ENCODE measurements at places on chromosomes 7 and 10. TPM values are rescaled to one million over a fixed set of nuclear protein-coding genes. Genes with fewer than 3 reads are reported as not detected.
A peak's percentile ranks its signal among the peaks of the same experiment; 100 is the strongest.

- no peak for DNase-seq
Observed at GRCh38 chr10:29725133-29725720, 90.5 kb upstream of the SVIL start.

DNA sequence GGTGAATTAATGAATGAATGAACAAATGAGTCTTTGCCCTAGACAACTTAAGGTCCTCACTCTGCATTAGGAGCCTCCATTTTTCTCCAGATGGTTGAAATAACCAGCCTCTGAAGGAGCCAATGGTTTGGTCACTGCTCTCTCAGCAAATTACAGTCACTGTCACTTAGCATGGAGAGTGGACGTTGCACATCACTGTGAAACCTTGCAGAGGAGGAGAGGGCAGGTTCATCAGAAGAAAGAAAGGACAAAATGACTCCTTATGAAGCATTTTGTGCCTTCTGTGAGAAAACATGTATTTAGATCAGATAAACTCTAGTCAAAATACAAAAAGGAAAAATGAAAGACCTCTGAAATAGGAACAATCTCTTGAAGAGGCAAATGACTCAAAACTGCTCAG, 6.6 kb upstream of the ATP6V0A4 start:
- DNase-seq: no peak

GRCh38 chr10:67779465-67780203, 58.4 kb downstream of the DNAJC12 start:
- DNase-seq: peak; percentile 50

- DNase-seq: peak; percentile 35
Observed at GRCh38 chr10:78742730-78743615, 325.8 kb upstream of the ZMIZ1 start.

DNA sequence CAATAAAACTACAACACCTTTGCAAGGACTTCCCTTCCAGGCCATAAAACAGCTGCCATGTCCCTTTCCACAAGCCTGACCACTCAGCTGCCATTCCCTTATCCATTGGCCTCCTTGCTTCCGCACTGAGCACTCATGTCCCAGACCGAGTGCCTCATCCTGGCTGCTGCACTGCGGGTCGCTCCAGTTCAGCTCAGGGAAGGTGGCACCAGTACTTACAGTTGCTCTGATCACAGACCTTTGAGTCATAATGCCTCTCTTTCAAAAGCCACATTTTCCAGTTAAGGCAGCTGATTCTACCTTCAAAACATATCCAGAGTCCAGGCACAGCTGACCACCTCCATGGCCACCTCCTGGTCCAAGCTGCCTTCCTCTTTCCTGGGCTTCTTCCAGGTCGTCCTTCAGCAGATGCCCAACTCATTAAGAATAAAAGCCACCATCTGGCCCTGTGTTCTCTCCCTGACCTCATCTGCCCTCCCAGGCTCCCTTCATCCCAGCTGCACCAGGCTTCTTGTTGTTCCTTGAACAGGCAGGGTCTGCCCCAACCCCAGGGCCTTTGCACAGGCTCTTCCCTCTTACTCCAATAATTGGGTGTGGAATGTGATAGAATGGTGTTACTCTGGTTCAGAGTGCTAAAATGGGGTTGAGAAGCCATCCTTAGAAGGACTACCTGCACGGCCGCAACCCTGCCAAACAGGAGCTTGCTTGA, 64.5 kb downstream of the RAMP3 start:
- no peak for DNase-seq

DNA sequence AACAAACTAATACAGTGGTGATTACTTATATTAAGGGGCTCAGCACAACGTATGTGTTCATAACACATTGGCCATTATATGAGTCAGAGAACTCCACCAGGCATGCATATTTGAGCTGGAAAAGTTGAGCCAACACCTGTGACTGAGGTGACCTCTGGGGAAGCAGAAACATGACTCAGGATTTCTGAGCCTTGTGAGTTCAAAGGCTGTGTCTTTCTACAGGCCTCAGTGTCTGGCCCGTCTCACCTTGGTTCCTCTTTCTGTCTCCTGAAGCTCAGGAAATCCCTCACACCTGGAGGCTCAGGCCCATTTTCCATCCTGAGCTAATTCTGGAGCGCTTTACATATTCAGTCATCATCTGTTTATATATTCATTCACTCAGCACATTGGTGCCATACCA, 230.9 kb upstream of the AGK start:
- no peak for DNase-seq

GRCh38 chr7:12584930-12585329, 14.4 kb downstream of the SCIN start:
- DNase-seq: no peak

GRCh38 chr7:57399972-57400371, 50.0 kb upstream of the ZNF716 start:
- no peak for DNase-seq

Gene CCDC136
- total RNA-seq: 16.5 TPM

DNA sequence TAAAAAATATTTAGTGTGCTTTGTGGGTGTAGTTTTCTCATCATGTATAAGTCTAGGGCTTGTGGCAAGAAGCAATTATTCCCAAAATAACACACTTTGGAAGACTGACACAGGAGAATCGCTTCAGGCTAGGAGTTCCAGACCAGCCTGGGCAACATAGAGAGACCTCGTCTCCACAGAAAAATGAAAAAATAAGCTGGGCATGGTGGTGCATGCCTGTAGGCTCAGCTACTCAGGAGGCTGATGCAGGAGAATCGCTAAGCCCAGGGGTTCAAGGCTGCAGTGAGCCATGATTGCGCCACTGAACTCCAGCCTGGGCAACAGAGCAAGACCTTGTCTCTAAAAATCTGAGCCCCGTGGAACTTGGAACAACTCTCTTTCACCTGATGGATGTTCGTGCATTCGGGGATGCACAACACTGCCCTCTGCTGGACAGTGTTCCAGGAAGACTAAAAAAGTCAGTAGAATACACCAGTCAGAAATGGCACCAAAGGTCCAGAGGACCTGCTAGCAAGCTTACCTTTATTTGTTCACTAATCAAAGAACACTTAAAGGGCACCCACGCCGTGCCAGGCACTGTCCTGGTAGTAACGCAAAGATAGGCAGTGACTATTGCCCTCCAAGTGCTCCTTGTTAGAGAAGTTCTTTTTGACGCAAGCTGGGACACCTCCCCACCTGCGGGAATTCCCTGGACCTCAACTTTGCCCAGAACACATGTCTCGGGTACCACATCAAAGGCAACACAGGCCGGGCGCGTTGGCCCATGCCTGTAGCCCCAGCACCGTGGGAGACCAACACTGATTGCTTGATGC, 81.9 kb upstream of the CALN1 start:
- DNase-seq: peak; percentile 78

DNA sequence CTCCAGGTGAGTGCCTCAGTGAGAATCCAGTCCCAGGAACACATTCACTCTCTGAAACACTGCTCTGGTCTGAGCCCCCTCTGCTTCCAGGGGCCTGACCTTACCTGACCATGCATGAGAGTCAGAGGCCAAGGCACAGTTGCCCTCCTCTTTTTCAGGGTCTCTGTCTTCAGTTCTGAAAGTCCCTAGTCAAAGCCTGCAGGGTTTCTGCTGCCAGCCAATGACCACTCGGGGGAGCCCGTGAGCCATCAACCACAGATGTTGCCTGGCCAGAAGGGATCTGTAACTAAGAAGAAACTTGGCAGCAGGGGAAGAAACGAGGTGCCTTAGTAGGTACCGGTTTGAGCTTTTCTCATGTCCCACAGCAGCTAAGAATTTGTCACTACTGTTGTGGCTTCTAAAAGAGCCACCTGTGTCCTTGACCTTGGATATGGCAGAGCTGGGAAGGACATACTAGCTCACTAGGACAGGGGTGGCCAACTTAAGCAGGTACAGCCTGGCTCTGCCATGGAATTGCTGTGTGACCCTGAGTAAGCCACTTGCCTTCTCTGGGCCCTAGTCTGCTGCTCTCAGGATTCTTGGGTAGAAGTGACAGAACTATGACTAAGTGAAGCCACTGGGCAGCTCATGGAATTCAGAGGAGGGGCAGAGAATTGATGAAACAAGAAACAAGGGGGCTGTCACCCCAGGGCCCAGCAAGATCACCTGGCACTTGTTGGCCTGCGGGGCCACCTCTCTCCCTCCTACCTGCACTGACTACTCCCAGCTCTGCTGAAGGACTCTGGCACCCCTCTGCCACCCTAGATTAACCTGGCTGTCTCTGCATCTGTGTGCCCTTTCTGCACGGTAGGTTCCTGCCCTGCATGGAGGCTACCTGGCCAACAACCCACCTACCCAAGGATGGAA, 83.8 kb upstream of the GPR26 start:
- DNase-seq: peak; percentile 50

Gene EBLN1
- not detected for total RNA-seq

DNA sequence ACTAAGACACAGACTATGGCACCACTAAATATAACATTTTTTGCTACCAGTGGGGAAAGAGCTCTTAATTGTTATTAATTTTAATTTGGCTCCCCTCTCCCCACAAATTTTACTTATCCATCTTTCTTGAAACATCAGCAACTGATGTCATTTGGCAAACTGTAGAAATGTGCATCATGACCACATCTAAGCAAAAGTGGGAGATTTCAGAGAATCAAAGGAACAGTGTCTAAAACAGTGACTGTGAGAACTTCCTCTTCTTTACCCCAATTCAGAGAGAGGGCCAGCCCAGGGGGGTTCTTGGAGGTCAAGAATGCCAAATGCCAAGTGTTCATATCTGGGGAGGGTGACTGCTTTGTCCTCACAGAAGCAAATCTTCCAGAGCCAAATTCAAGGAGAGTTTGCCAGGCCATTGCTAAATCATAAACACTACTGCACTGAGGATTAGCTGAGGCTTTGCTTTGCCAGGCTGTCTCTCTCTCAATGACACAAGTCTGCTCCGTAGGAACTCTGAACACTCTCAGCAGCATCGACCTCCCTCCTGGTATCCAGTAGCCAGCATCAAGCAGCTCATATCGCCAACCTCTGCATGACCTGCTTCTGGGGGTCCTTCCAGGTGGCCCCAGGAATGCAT, 65.6 kb downstream of the ITIH5 start:
- no peak for DNase-seq

Measured in SJCRH30 (cell line).